SHP77 treated with DMSO at 0.1 percent for 48 hours (cell line): ENCODE measurements at places on chromosomes 4 and X.

GRCh38 chr4:148017801-148018200 lies 285.9 kb downstream of the ARHGAP10 start:
- DNase-seq, result no peak

DNA sequence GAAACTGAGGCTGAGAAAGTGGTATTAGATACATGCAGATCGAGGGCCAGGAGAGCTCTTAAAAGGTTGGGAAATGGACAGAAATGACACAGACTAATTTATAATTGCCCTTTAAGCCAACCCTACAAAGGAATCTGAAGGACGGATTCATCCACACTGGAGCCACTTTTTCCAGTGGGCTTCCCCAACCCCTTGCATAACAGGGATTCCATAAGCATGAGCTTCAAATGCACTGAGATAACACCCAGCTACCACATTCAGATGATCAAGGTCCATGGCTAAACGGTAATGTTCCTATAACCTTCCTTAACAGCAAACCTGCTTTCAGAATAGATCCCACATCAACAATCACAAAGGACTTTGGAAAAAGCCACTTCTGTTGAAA lies 34.2 kb downstream of the PLAC1 start:
- DNase-seq, result no peak

GRCh38 chr4:73862322-73862721 lies 6.9 kb upstream of the CXCL1 start:
- DNase-seq, result no peak

DNA sequence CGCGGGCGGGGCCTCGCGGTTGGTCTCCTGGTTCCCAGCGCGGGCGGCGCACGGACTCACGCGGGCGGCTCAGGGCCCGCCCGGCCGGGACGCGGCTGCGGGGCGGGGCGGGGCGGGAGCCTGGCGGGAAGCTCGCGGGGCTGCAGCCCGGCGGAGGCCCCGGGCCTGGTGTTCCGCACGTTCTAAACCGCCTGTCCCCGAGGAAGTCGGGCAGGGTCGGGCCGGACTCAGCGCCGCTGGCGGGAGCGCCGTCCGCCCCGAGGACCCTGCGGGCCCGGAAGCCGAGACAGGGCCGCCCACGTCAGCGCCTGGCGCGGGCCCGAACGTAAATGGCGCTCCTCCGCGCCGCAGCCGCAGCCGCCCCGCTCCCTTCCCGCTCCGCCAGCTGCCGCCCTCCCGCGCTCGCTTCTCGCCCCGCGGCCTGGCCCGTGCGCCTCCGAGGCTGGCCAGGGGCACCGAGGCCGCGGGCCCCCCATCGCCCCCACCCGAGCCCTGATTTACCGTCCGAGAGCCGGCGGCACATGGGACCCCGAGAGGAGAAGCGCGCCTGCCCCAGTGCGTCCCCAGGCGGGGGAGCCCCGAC lies 309 bp upstream of the CTBP1 start:
- no peak for DNase-seq

DNA sequence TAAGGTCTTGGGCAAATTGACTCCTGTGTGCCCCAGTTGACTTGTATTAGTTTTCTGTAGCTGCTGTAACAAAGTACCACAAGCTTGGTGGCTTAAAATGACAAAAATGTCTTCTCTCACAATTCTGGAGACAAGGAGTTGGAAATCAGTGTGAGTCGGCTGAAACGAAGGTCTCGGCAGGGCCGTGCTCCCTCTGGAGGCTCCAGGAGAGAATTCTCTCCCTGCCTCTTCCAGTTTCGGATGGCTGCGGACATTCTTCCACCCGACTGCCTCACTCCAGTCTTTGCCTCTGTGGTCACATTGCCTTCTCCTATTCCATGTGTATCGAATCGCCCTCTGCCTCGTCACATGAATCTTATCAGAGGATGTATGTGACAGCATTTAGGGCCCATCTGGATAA lies 66.0 kb upstream of the PHOX2B start:
- DNase-seq, result no peak

DNA sequence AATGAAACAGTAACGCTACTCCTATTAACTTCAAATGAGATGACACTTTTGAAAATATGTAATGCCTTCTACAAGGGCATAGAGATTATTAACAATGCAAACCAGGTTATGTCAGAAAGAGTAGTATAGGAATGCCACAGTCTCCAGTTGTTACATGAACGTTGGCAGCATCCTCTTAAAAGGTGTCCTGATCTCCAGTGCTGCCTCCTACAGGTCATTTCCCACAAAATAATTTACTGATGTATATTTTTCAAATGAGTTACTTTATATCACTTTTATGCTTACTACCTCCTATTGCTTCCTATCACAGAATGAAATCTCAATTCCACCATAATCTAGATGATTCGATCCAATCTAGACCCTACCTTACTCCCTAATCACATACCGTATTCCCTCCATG lies 195.2 kb upstream of the EPHA5 start:
- no peak for DNase-seq

DNA sequence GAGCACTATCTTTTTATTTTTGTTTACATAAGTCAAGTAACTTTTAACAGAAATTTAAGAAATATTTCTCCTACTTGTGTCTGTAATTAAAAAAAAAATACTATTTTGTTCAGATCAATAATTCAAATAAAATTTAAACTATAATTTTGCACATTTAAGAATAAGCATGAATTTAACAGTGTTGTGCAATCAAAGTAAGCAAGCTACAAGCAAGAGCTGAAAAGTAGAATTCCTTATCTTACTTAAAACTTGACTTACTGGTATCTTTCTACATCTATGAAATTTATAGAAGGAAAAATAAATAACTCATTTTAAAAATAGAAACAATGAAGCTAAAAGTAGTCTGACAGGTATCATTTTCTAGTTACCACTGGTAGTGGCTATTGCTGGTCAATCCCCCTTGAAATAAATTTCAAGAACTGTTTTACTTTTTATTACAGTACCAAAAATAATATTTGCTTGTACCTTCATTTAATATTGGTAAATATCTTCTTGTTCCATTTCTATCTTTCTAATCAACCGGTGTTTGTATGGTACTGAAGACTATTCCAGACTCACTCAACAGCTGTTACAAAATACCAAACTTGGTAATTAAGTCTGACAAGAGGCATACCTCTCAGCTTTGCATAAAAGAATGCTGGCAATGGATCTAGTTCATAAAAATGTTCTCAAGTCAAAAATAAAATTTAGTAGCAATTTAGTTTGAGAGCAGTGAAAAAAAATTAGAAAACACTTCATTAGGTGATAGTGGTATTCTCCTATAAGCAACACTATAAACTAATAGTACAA lies 62.2 kb downstream of the NOCT start:
- DNase-seq, result no peak

DNA sequence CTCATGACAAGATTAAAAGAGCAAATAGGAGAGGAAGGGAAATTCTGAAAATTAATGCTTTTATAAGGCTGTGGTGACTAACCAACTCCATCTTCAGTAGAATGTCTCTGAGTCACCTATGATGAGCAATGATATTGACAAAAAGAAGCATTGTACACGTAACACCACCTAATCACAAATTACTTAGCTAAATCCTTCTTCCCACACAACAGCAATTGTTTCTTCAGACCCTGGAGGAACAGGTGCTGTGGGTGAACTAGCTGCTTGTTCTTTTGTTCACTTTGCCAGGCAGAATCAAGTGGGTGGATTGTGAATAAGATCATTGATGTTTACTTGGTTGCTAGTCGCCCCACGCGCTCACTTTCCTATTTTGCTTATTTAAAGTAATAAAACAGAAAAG lies 315.5 kb downstream of the CAMK2D start:
- DNase-seq, result no peak

DNA sequence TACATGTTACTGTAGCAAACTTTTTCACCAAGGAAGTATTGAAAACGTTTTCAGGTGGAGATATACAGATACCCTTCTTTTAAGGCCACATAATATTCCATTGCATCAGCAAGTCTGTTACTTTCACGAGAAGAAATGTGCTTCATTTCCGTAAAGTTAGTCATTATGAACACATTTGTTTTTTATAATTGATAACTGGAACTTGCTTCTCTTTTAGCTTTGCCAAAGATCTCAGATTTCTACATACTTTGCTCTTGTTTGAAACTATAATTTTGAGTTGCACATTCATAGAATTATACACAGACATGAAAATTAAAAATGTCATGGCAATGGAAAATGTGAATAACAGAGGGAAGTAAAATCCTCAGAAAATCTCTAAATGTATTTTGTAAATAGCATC lies 128.7 kb upstream of the GIMD1 start:
- DNase-seq, result no peak

DNA sequence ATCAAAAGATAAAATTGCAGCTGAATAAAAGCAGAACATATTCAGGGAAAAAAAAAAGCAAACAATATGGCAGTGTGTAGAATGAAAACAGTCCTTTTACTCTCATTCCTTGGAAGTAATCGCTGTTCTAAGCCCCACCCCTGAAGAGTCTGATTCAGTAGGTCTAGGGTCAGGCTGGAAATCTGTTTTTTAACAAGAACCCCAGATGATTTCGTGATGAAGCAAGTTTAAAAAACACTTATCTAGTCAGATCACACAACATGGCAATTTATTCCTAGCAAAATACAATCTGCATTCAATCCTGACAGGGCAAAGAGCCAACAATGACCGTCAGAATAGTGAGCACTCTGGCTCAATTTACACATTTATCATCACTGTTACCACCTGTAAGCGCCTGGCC lies 16.1 kb downstream of the FAM120C start:
- no peak for DNase-seq

- DNase-seq, result no peak
These were observed 25.0 kb upstream of the LDOC1 start for GRCh38 chrX:141201962-141202361.

- DNase-seq, result no peak
These were observed 37.5 kb upstream of the CENPU start for GRCh38 chr4:184771416-184771815.

GRCh38 chr4:93842601-93843252 lies 14.2 kb downstream of the ATOH1 start:
- DNase-seq, result no peak

- DNase-seq, result no peak
These were observed 26.1 kb downstream of the ARHGEF6 start for GRCh38 chrX:136754651-136755050.

GRCh38 chr4:6386091-6386490 lies 86.3 kb downstream of the PPP2R2C start:
- no peak for DNase-seq

DNA sequence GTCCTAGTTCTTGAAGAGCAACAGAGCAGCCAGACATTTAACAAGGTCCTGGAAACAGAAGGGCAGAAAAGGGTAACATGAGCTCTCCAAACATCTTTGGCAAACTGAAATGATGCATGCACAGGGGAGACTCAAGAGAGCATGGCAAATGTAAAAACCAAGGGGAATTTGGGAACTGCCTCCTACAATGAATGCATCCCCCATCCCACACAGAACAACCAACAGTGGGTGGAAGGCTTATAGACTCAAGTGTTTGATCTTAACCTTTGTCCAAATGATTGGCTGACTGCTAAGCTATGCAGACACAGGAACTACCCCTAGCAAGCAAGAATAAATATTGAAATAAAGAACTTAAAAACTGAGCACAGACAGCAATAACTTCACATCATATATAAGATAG lies 74.4 kb downstream of the CENPC start:
- no peak for DNase-seq

DNA sequence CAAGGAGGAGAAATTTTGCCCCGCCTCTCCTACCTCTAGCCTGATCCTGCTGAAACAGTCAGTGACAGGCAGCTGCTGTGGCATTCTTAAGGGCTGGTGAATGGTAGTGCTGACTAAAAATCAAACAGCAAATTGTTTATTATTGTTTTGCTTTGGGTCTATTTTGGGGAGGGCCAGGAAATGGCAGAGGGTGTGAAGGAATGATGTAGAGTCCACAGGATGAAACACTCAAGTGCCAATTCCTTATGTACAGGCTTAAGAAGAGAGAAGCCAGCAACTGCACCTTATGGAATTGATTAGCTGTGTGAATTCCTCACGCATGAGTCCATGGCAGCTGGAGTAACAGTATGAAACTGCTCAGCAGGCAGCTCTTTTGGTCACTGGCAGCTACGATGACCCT lies 39.7 kb downstream of the VEGFC start:
- no peak for DNase-seq

GRCh38 chr4:4724321-4724720 lies 135.1 kb upstream of the MSX1 start:
- DNase-seq, result no peak

DNA sequence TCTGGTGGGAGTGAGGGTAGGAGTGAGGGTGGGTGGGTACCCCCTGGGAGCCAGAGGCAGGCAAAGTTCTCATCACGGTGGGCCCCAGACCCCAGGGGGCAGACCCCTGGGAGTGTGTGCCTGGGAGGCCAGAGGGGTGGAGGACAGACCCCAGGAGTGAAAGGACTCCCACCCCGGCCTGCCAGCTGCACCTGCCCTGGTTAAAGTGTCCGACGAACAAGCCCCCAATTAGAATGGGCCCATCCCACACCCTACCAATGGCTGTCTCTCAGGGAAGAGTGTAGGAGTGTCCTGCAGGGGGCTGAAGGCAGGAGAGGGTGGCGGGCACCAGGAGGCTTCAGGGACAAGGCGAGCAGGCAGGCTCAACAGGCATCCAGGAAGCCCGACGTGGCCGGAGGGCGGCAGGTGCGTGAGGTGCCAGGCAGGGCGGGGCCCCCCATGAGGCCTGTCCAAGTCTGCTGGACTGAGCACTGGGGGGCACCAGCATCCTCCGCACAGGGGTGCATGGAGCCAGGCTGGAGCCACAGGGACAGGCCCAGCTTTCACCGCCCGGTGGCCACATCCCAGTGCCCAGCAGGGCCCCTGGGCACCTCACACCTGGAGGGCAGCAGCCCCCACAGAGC lies 8.7 kb downstream of the PDE6B start:
- DNase-seq, result no peak

GRCh38 chr4:182939680-182940079 lies 22.5 kb upstream of the DCTD start:
- no peak for DNase-seq

GRCh38 chrX:70039758-70040157 lies 10.0 kb downstream of the AWAT2 start:
- DNase-seq, result no peak

DNA sequence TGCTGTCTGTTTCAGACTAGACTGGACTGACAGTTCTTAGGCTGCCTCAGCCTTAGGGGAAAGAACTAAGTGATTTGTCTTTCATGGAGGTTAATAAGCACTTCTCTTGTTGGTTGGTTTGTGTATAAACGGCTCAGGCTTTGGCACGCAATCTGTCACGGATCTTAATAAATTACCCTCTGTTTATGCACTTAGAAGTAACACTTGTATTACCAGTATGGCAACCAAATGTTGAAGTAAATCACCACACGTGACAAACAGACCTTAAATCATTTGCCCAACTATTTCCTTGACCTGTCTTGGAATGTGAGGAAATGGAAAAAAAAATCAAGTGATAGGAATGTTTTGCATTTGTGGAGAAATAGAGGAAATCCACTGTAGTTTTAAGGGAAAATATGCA lies 69.9 kb downstream of the TEX13A start:
- DNase-seq, result no peak

- no peak for DNase-seq
These were observed 65.3 kb upstream of the NDUFC1 start for GRCh38 chr4:139367421-139368090.

- no peak for DNase-seq
These were observed 234.8 kb downstream of the IL15 start for GRCh38 chr4:141871086-141871770.
